ENCODE measurements at places on chromosomes 3 and 15.
A peak's percentile ranks its signal among the peaks of the same experiment; 100 is the strongest.

DNA sequence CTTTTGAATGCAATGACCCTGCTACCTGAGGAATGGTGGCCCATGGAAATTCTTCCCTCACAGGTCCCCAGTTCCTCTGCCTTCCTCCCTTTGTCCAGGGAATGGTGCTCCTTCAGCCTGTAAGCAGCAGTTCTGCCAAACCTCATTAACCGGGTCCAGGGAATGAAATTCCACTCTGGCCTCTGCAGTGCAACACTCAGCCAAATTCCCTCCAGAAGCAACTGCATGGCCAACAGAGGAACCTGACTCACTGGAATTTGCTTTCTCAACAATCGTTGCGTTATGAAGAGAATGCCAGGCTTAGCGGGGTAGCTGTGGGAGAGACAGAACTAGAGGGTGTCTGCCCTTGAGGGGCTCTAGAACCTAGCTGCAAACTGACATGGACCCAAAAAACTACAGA is 449.4 kb upstream of the PROK2 start:
- DNase-seq: no peak

DNA sequence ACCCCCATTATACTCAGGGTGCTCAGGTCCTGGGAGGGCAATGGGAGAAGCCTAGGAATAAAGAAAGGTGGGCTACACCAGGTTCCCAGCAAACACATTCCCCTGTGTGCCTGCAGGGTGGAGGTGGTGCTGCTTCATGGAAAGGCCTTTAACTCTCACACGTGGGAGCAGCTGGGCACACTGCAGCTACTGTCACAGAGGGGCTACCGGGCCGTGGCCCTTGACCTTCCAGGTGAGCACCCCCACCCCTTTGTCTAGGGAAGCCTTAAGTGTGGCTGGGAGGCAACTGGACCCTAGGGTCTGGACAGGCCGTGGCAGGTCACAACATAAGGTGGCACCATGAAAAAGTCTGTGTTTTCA is 3.3 kb downstream of the ABHD14A start:
- DNase-seq: no peak

DNA sequence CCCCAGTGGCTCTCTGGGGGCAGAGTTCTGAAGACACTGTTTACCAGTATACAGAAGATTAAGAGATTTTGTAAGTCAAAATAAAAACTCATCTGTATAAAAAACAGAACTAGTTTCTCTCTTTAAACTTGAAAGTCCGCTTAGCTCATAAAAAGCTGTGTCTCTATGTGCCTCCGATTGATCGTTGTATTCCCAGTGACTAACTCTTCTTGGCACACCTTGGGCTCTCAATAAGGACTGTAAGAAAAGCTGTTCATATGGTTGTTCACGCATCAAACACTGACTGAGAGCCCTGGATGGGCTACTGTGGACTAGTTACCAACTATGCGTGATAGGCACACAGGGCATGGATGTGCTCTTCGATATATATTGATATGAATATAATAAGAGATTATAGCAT is 107.9 kb downstream of the P3H2 start:
- DNase-seq: no peak

DNA sequence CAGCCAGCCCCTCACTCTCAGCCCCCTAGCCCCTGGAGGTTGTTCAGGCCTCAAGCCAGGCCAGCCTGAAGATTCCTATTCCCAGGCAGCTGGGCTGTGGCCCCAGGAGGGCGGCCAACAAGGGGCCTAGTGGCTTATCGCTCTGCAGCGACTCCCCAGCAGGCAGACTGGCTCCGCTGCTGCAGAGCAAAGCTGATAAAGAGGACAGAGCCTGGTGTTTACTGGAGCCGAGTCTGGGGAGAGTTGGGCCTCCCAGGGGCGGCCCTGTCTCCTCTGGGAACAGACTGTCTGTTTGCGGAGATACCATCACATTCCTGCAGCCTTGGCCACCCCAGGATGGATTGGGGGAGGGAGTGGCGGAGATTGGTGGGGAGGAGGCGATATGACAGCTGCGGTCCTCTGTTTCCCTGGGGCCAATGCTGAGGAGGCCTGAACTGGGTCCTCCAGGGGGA is 22.4 kb upstream of the SMAD6 start:
- DNase-seq: no peak

GRCh38 chr3:147421184-147421912 is 12.2 kb downstream of the ZIC1 start:
- no peak for DNase-seq

- no peak for DNase-seq
Measured at GRCh38 chr3:164791263-164791662, 287.0 kb downstream of the SI start.

GRCh38 chr15:74781431-74782258 is at the start of gene CSK:
TSS of gene CSK (plus strand) at chr15:74782080. CDS start at chr15:74798298, 16,218 bp downstream.
- peak; percentile 52 for DNase-seq

GRCh38 chr3:13461169-13462124 is 18.7 kb upstream of the HDAC11 start:
- DNase-seq: peak; percentile 66

DNA sequence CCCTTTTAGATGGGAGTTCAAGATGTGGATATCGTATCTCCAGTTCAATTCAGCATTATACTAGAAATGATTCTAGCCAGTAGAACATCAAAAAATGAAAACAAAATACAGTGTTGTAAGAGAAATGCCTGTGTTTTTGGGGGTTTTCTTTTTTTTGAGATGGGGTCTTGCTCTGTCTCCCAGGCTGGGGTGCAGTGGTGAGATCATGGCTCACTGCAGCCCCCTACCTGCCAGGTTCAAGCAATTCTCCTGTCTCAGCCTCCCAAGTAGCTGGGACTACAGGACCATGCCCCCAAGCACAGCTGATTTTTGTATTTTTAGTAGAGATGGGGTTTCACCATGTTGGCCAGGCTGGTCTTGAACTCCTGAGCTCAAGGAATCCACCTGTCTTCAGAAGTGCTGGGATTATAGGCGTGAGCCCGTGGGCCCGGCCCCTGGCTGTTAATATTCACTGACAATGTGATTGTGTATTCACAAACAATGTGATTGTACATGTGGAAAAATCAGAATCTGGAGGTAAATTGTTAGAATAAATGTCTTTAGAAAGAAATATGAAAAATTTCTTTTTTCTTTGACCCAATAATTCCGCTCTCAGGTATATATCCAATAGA is 59.0 kb downstream of the ARIH1 start:
- DNase-seq: no peak

DNA sequence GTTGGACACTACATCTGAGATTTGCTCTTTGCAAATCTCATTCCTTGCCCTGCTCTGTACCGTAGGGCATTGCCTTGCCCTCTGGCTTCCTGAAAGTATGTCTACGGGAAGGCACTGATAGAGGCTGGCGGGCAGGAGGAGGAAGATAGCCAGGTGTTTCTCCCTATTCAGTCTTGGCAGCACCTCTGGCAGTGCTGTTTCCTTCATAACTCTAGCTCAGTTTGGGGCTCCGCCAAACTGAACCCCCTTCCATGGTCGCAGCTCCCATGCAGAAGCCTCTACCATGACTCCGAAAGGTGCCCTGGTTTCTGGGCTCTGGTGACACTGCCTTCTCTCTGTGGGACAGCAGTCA is 122.3 kb upstream of the PRR20G start:
- no peak for DNase-seq

GRCh38 chr3:140219923-140220452 is 285.0 kb downstream of the CLSTN2 start:
- no peak for DNase-seq

DNA sequence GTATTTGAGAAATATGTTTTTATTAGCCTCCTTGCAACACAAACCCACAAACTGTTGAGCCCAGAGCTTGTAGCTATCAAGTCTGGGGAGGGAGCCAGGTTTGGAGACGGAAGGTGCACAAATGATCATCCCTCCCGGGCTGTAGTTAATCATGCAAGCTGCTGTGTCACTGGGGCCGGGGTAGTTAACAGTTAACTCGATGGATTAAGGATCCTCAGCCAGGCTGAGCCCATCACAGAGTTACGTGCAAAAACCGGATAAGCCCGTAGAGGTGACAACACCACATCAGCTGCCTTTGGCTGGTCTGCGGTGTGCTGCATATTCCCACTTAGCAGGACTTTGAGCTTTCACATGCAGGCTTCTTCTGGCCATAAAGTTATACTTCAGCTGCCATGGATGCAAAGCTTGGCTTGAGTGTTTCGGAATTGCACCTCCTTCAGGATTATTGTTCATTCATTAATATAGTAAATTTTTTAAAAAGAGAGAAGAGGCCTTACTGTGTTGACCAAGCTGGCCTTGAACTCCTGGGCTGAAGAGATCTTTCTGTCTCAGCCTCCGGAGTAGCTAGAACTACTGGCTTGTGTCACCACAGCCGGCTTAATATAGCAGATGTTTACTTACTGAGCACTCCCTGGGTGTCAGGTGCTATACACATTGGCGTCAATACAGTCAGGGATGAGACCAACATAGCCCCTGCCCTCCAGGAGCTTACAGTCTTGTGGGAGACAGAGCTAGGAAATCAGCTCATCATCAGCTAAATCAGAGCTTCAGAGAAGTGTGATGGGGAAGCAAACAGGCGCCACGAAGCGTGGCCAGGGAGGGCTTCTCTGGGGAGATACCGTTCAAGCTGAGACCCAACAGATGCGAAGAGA is 226.8 kb upstream of the BHLHE40 start:
- DNase-seq: peak; percentile 84

GRCh38 chr15:63473999-63474809 is 30.2 kb upstream of the USP3 start:
- no peak for DNase-seq

- DNase-seq: no peak
Measured at GRCh38 chr3:151197228-151197627, 5.8 kb downstream of the GPR171 start.

DNA sequence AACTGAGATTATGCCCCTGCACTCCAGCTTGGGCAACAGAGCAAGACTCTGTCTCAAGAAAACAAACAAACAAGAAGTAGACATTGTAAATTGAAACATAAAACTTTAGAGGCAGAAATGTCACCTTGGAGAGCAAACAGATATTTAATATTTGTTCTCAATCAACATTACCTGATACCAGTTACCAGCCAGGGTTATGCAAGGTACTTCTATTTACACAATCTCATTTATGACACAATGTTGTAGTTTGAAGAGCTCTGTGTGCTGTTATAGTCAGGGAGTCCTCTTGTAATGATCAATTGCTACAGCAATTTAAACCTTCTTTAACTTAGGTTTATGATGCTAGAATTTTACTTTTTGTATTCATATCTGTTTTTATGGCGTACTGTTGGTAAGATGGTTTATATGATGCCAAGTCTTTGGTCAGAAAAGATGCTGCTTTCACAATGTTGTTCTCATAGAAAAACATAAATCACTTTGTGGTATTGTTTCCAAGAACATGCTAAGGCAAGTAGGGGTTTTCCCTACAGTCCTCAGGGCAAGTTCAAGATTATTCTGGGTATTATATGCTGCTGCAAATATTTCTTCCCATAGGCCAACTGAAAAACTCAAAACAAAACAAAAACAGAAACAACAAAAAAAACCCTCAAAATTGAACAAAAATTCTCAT is 173.5 kb downstream of the TNIK start:
- no peak for DNase-seq

- DNase-seq: no peak
Measured at GRCh38 chr3:124221422-124221821, 229.5 kb upstream of the ROPN1 start.

- DNase-seq: peak; percentile 61
Measured at GRCh38 chr3:10344147-10344943, 23.4 kb upstream of the SEC13 start.

DNA sequence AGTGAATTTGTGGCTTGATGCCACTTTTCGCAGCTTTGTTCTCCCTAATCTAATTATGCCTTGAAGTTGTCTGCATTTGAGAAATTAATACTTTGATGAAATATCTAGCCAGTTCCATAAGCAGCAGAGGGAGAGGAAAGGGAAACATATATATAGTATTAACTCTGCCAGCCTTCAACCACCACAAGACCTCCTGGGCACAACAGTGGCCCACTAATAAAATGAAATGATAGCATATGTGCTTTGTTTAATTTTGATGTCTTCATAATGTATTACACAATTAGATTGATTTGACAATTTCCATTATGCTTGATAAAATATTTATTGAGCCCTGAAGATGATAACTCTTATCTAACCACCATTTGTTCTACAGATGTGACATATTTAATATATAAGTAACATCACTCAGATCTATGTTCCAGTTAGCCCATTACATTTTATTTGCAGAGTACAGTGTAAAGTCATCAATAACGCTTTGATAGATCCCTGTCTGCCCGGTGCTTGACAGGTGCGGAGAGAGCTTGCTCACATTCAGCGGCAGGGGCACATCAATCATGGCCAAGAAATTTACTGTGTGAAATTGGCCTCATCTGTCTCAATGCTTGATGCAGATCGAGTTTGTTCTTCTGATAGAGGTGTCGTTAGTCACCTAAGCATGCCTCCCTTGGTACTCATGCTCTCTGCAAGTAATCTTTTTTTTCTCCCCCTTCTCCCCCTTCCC is 187.4 kb downstream of the MECOM start:
- DNase-seq: no peak

GRCh38 chr3:185381320-185382058 is 18.6 kb downstream of the MAP3K13 start:
- no peak for DNase-seq

- DNase-seq: no peak
Measured at GRCh38 chr3:156892701-156893100, 66.5 kb downstream of the LEKR1 start.

- DNase-seq: no peak
Measured at GRCh38 chr15:79942741-79943481, 28.1 kb downstream of the BCL2A1 start.

DNA sequence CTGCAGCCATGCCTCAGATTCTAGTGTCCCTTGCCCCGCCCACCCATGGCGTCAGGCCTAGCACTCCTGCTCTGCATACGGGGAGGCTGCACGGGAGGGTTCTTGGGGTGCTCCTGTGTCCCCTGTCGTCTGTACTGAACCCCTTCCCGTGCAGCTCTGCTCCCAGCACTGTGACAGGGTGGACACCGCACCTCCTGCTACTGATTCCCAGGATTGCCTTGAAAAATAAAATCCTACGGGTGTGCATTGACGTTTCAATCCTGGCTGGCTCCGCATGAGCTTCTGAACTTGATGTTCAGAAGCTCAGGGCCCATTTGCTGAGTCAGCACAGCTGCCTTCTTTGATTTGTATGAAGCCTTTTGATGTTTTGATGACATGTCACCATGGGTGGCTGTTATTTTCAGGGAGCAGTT is 176.4 kb downstream of the APBA2 start:
- DNase-seq: no peak

DNA sequence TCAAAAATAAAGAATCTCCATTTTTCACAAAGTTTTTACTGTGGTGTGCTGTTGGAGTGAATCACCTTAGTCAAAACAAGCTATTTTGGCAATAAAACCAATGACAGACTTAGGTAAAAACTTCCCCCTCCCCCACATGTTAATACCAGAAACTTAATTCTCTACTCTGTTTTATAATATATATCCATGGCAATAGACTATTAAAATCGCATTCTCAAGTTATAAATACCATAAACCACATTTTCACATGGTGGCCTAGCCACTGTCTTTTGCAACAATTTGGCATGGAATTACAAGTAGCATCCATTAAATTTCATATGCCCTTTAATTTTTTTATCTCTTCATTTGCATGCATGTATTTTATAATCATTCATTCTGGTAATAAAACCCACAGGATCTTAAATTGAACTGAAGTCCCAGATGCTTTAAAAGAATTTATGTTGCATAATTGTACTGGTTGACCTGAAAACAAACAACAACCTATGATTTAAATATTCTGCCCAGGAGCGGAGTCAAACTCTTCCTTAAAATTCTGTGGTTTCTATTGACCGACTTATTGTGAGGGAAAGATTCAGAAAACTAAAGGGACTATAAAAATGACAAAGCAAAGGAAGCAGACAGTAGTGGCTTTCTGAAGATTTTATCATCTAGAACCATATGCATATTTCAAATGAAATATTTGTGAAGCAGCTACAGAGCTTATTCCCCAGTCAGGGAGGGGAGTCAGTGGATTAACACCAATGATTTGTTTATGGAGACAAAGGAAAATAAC is 229.0 kb upstream of the TBL1XR1 start:
- DNase-seq: no peak

All from Kasumi-1 (cell line).